ENCODE measurements at places on chromosomes 1 and 21.
A peak's percentile ranks its signal among the peaks of the same experiment; 100 is the strongest.

GRCh38 chr1:100006688-100007087, 36.9 kb downstream of the SLC35A3 start:
- DNase-seq = no peak

- DNase-seq = no peak
These were observed 251.6 kb downstream of the AKT3 start for GRCh38 chr1:243598433-243598832.

DNA sequence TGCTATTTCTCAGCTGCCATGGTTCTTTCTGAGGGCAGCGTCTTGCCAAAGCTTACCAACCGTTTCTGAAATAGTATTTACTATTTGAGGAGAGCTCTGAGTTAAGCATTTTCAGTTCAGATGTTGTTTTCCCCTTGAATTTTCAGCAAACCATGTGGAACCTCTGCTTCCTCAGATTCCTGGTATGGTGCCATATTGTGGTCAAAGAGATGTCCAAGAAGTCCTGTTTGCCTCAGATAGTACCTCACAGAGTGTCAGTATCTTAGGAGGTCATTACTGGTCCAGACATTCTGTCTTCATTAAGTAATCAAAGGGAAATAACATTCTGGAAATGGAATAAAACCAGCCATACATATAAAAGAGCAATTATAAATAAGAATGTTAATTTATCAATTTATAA, 36.6 kb downstream of the VANGL2 start:
- DNase-seq = no peak

- no peak for DNase-seq
These were observed 216.2 kb downstream of the PLPP3 start for GRCh38 chr1:56363007-56363770.

- no peak for DNase-seq
These were observed 116.6 kb downstream of the HS2ST1 start for GRCh38 chr1:87030740-87031690.

- no peak for DNase-seq
These were observed 593 bp upstream of the DNAJC16 start for GRCh38 chr1:15526021-15526489.

GRCh38 chr21:33542640-33543504, at the start of gene SON:
TSS of gene SON (plus strand) at chr21:33543038. CDS start at chr21:33543093, 55 bp downstream.
- DNase-seq = peak; percentile 93

- DNase-seq = no peak
These were observed 24.8 kb upstream of the ACBD6 start for GRCh38 chr1:180527101-180527669.

GRCh38 chr1:163195728-163196448, 6.8 kb downstream of the RGS5 start:
- DNase-seq = no peak

- DNase-seq = no peak
These were observed 2.5 kb downstream of the FRRS1 start for GRCh38 chr1:99763956-99764355.

GRCh38 chr1:226690460-226690982, 48.6 kb downstream of the ITPKB start:
- no peak for DNase-seq

GRCh38 chr1:201610858-201611257, 71.9 kb downstream of the NAV1 start:
- no peak for DNase-seq

DNA sequence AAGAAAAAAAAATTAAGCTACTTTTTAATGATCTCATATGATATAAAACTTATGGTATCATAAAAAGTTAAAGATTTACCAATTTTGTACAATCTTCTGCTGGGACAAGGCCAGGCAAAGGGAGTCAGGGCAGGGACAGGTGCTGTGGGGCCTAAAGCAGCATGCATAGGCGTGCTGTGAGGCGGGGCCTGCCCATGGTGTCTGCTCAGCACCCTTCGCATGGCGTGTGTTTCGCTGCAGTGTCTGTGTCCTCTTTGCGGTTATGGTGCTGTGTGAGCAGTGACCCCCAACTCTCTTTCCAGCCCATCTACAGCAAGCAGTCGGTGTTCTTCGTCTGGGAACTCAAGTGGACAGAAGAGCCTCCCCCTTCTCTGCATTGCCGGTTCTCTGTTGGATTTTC, 13.4 kb upstream of the PWP2 start:
- DNase-seq = no peak

GRCh38 chr1:224182057-224182865, 779 bp upstream of the DEGS1 start:
- DNase-seq = peak; percentile 13

DNA sequence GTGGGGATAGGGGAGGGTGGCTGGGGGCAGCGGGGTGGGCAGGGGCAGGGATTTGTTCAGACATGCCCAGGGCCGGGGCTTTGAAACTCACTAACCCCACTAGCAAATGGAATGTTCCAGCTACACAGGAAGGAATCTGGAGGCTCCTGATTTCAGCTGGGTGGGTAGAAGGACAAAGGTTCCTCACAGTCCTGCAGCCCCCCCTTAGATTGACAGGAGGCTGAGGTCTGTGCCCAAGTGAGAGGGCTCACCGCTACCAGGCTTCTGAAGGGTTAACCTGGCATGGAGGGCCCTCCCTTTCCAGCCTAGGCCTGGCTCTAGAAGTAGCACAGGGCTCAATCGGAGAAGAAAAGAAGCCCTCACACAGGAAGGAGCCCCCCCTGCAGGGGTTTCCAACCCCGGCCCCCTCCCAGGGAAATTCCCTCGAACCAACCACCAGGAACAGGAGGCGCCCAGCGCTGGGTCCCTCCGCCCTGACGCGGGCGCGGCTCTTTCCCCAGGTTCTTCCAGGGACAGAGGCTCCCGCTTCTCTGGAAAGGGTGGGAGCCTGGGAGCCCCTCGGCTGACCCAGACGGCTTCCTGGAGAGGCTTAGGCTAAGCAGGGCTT, 3.3 kb downstream of the EPHA2 start:
- no peak for DNase-seq

GRCh38 chr1:220077887-220078286, 11.7 kb downstream of the BPNT1 start:
- no peak for DNase-seq

DNA sequence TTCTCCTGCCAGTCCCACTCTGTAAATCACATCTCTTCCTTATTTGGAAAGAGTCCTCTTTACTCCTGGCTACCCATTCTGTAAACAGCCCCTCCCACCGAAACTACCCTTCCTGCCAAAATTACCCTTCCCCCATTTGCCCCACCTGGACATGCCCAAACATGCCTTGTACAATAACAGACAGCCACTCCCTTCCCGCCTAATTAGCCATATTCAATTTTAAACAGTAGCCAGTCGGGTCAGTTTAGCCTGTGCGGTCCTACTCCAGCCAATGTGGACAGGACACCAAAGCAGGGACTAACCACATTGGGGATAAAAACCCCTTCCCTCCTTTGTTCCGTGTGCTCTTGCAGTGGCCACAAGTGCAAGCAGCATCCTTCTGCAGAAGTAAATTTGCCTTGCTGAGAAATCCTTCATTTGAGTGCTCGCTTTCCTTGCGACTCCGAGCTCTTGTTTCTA, 56.3 kb upstream of the MAP10 start:
- no peak for DNase-seq

- DNase-seq = no peak
These were observed 321.0 kb downstream of the PLPP3 start for GRCh38 chr1:56258371-56258770.

DNA sequence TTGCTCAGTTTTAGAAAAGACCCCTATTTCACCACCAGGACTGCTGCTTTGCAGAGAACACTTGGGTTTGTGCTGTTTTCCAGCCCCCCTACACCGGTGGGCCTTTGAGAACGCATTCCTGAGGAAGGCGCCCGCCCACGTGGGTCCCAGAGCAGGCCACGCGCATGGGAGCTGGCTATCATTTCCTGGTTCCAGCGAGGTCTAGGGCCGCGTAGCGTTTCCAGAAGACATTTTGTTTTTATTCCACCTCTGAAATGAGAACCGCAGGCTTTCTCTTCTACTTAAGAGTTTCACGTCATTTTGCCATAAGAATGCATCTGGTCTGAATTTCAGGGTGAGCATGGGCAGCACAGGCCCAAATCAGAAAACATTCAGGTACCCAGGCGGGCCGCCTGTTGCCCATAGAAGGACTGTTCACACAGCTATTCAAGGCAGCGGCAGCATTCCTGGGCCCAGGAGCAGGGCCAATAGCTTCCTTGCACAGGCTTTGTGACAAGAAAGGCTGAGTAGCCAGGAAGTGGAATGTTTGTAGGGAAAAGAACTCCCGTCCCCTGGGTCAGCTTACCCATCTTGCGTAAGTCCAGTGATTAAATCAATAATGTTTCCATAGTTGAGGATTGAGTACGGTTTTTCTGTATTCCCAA, 1.4 kb upstream of the KLHL21 start:
- no peak for DNase-seq

GRCh38 chr1:167964646-167965045, 27.8 kb upstream of the MPC2 start:
- no peak for DNase-seq

DNA sequence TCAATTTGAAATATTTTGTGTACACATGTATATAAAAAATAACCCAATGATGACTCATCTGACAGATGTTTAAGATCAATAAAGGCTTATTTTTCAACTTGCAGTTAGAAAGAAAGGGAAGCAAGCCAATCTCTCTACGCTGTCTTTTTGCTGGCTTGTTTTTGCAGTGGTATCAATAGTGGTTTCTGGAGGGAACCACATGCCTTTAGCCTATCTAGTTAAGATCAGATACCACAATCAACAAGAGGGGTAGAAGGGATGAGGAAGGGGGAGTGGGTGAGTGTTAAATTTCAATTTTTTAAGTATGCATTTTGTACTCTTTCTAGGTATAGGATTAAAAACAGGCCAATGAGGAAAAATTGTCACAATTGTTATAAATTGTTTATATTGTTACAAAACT, 276.2 kb downstream of the KCNH1 start:
- DNase-seq = no peak

DNA sequence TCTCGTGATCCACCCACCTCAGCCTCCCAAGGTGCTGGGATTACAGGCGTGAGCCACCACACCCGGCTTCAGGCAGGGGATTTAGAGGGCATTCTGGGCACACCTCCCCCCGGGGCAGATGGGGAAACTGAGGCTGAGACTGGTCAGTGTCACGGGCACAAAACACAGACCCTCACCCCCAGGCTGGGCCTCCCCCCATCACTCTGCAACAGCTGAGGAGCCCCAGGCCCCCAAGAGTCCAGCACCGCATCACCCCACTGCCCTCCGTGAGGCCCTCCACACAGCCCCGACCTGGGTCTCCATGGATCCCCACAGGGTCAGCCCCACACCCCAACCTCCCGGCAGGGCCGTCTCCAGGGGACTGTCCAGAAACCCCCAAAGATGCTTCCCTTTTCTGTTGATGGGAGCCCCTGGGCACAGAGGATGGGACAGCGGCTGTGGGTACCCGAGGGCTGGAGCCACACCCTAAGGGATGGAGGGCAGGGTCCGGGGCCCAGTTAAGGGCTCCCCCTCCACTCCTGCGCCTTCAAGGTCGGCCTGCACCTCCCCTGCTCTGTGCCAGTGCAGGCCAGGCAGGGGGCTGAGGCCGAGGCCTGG, 11.0 kb downstream of the TNFRSF14 start:
- no peak for DNase-seq

- no peak for DNase-seq
These were observed at the start of gene CTSK for GRCh38 chr1:150808121-150808520. TSS of gene CTSK (minus strand) at chr1:150808260. CDS start at chr1:150806805, 1,455 bp downstream.

GRCh38 chr1:193185211-193185610, 1.2 kb downstream of the B3GALT2 start:
- DNase-seq = no peak

DNA sequence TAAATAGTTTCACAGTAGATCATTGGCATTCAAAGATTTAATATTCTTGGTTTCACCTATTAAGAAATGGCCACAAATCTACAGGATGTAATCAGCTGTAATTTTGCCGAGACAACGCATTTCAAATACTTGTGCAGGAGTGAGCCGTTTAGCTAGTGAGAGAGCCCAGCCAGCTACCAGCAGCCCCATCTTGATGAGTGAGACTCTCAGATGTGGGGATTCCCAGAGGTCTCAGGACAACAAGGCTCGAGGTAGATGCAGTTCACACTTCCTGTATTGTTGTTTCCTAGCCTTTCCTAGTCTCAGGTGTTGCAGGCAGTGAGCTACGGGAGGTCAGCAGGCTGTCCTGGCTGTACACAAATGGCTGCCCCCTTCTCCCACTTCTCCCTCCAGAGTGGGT, 108.6 kb downstream of the PBX1 start:
- DNase-seq = no peak

DNA sequence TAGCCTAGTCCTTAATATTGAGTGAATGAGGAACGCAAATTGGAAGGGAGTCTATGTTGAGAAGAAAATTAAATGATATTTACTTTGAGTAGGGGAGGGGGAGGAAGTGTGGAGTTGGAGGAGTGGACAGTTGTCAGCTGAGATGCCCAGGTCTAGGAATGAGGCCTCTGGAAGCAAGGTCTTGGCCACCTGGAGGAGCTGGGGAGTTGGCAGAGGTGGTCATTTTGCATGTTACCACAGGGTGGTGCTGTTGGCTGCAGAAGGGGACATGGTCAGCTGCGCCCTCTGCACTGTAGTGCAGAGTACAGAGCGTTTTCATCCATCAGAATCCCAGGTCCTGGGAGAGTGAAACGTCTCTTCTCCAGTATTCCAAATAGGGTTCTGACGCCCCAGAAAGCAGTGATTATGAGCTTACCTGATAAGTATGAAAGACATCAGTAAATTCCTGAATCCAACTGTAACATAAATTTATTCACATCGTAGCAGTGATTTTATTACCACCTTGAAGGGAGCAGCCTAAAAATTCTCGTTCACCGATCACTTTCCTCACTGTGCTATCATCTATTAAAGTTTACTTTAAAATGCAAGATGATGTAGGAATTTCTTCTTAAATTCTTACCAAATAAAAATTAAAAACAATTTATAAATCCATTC, 13.8 kb downstream of the PARK7 start:
- no peak for DNase-seq

DNA sequence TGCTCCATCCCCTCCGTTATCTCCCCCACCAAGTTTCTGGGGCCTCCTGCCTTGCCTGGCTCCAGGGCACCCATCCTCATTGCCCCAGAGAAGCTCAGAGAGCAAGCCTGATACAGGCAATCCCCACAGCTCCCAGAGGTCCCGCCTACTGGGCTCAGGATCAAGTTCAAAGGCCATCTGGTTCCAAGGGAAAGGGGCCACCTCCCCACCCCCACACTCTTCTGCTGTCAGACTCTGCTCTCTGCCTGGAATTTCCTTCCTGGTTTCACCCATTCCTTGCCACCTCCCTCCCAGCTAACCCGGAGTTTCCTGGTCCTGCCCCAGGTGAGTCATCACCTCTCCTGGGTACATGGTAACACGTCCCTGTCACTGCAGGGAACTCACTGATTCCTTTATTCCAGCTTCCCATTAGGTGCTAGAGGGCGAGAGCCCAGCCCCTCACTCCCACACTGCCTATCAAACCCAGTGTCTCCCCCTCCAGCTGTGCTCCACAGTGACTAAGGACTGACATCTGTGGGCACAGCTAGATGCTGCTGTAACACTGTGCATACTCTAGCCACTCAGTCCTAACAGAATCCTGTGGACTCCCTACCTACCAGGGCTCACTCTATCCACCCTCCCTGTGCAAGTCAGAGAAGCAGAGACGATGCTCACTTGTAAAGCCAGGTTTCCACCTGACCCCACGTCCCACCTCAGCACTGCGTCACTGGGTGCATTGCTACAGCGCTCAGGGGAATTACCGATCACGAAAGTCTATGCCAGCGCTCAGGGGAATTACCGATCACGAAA, 21.8 kb downstream of the RSPH1 start:
- DNase-seq = no peak
